ENCODE measurements at places on chromosomes 4 and X. TPM values are rescaled to one million over a fixed set of nuclear protein-coding genes. Genes with fewer than 3 reads are reported as not detected.

DNA sequence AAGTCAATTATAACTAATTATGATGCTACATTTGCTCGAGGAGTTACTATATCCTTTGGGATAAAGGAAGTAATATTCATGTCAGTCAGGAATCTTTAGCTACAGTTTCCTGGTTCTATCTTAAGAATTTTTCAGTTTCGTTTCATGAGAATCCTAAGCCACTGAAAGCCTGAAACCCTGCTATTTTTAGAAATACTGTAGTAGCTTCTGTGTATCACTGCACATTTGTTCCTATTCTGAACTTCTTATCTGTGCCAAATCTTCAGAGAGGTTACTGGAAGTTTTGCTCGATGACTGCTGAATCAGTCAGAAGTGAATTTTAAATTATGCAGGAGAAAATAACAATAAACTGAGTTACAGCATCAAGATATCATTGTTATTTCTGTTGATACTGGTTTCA lies 249.2 kb downstream of the TENM3 start:
- no peaks in the 10 kb centered on the region for H3K4me1 ChIP-seq
- H3K27me3 ChIP-seq, result no peaks in the 10 kb centered on the region
- H3K4me3 ChIP-seq, result no peak overlapping the region
- H3K36me3 ChIP-seq, result no peaks in the 10 kb centered on the region
- DNase-seq, result no peak

DNA sequence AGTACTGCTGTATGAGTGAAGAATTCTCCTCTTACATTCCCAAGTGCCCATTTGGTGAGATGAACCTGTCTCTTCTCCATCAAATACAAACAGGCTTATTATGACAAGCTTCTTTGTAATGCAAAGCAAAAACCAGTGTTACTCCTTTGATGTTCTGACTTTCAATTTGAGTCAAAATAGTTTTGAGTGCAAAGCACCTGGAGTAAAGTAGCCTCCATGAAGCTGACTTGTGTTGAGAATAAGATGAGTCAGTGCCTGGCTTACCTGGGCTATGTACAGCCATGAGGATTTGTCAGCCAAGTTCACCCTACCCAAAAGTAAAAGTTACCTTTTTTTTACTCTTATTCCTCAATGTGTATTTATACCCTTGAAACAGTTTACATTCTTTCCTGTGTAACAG lies 132.5 kb upstream of the FMR1 start:
- DNase-seq, result no peak
- no peaks in the 10 kb centered on the region for H3K4me1 ChIP-seq
- H3K4me3 ChIP-seq, result no peak overlapping the region
- H3K36me3 ChIP-seq, result no peaks in the 10 kb centered on the region
- no peak overlapping the region for H3K27ac ChIP-seq

GRCh38 chr4:137794764-137795254 lies 262.5 kb upstream of the PCDH18 start:
- no peaks in the 10 kb centered on the region for H3K27me3 ChIP-seq
- H3K4me3 ChIP-seq, result no peak overlapping the region
- no peak for DNase-seq
- H3K36me3 ChIP-seq, result no peaks in the 10 kb centered on the region

GRCh38 chrX:154017766-154018517 lies 1.8 kb downstream of the IRAK1 start:
- no peaks in the 10 kb centered on the region for H3K36me3 ChIP-seq
- no peak overlapping the region for H3K27ac ChIP-seq
- H3K4me3 ChIP-seq, result peak overlapping the region; percentile 61
- no peak for DNase-seq

- H3K27ac ChIP-seq, result no peak overlapping the region
- no peaks in the 10 kb centered on the region for H3K27me3 ChIP-seq
- DNase-seq, result no peak
- H3K36me3 ChIP-seq, result no peaks in the 10 kb centered on the region
Measured at GRCh38 chrX:98924511-98924910, 1485.6 kb downstream of the PCDH19 start.

GRCh38 chrX:147739196-147739595 lies 172.5 kb upstream of the FMR1 start:
- H3K27ac ChIP-seq, result no peak overlapping the region
- no peak overlapping the region for H3K4me3 ChIP-seq
- H3K27me3 ChIP-seq, result no peaks in the 10 kb centered on the region
- no peaks in the 10 kb centered on the region for H3K4me1 ChIP-seq
- H3K36me3 ChIP-seq, result no peaks in the 10 kb centered on the region

GRCh38 chr4:82901183-82901718 lies 716 bp downstream of the THAP9 start:
- H3K4me3 ChIP-seq, result peak overlapping the region; percentile 64
- no peak for DNase-seq
- H3K27ac ChIP-seq, result peak overlapping the region; percentile 100

DNA sequence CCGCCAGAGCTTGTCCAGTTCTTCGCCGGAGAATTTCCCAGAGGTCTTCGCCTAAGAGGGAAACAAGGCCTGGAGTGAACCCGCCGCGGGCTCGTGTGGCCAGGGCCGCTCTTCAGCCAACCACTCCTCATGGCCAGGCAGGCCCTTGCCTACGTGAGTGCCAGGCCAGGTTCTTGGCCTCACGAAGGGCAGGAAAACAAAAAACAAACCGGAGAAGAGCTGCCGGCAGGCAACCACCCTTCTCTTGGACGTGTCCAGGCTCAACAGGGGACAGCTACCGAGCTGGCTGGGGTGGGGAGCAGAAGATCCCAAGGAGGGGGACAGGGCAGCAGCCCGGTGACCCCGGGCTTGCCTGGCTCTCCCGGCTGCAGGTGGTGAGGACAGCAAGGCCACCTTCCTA lies 13.3 kb downstream of the LRPAP1 start:
- no peaks in the 10 kb centered on the region for H3K36me3 ChIP-seq
- H3K27me3 ChIP-seq, result no peaks in the 10 kb centered on the region
- H3K27ac ChIP-seq, result no peak overlapping the region
- no peak for DNase-seq
- no peaks in the 10 kb centered on the region for H3K4me1 ChIP-seq

DNA sequence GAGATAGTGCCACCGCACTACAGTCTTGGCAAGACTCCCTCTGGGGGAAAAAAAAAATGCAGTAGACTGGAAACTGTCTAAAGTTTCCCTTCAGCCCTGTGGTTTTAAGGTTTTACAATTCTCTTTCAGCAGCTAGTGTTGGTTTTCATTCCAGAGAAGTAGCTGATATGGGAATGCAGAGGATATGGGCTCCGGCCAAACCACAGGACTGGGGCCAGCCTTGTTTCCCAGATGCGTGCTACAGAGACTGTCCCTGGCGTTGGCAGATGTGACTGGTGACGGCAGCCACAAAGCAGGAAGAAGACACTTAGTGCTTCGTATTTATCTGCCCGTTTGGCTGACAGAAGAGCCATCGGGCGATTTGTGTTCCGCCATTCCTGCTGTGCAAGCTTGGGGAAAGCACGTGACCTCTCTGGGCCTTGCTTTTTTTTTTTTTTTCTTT lies 43.2 kb downstream of the ZBTB49 start:
- no peaks in the 10 kb centered on the region for H3K27me3 ChIP-seq
- H3K4me1 ChIP-seq, result no peaks in the 10 kb centered on the region
- H3K36me3 ChIP-seq, result no peaks in the 10 kb centered on the region

DNA sequence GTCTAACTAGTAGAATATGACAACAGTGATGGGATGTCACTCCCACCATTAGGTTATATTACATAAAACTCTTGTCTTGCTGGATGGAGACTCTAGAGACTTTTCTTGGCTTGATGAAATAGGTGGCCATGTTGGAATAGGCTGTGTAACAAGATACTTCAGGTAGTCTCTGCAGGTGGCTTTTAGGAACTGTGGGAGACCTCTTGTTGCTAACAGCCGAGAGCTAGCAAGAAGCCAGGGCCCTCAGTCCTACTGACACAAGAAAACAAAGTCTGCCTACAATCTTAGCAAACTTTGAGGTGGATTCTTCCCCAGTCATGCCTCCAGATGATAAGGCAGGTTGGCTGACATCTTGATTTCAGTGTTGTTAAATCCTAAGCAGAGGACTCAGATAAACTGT lies 72.5 kb downstream of the GNL3L start:
- H3K4me1 ChIP-seq, result no peaks in the 10 kb centered on the region
- no peaks in the 10 kb centered on the region for H3K36me3 ChIP-seq
- no peaks in the 10 kb centered on the region for H3K27me3 ChIP-seq

- no peak overlapping the region for H3K4me3 ChIP-seq
- no peak overlapping the region for H3K27ac ChIP-seq
- no peak for DNase-seq
- no peaks in the 10 kb centered on the region for H3K27me3 ChIP-seq
- peaks cover 6% of the 10 kb centered on the region for H3K4me1 ChIP-seq
- H3K36me3 ChIP-seq, result peaks cover 31% of the 10 kb centered on the region
Measured at GRCh38 chr4:77010841-77011354, 61.3 kb downstream of the SEPTIN11 start.

- no peaks in the 10 kb centered on the region for H3K4me1 ChIP-seq
- no peaks in the 10 kb centered on the region for H3K27me3 ChIP-seq
- H3K27ac ChIP-seq, result no peak overlapping the region
- no peak for DNase-seq
- H3K4me3 ChIP-seq, result no peak overlapping the region
Measured at GRCh38 chr4:137627739-137628460, 95.6 kb upstream of the PCDH18 start.

DNA sequence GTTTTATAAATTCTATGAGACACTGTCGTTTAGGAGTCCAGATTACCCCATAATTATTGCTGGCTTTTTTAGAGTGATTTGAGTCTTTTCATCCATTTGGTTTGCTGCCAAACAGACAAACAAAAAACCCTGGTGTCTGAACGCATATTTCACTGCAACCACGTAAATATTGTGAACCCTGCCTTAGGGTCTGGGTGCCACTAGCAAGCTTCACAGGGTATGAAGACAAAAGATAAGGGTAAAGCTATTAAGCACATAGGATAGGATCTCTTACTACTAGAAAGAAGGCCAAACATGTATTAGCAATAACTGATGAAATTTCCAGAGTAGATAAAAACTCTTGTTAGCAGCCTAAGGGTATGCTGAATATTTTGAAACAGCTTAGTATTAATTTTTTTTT lies 143.3 kb downstream of the BANK1 start:
- no peaks in the 10 kb centered on the region for H3K4me1 ChIP-seq
- H3K4me3 ChIP-seq, result no peak overlapping the region
- H3K27ac ChIP-seq, result no peak overlapping the region
- no peaks in the 10 kb centered on the region for H3K27me3 ChIP-seq
- no peaks in the 10 kb centered on the region for H3K36me3 ChIP-seq
- DNase-seq, result no peak

DNA sequence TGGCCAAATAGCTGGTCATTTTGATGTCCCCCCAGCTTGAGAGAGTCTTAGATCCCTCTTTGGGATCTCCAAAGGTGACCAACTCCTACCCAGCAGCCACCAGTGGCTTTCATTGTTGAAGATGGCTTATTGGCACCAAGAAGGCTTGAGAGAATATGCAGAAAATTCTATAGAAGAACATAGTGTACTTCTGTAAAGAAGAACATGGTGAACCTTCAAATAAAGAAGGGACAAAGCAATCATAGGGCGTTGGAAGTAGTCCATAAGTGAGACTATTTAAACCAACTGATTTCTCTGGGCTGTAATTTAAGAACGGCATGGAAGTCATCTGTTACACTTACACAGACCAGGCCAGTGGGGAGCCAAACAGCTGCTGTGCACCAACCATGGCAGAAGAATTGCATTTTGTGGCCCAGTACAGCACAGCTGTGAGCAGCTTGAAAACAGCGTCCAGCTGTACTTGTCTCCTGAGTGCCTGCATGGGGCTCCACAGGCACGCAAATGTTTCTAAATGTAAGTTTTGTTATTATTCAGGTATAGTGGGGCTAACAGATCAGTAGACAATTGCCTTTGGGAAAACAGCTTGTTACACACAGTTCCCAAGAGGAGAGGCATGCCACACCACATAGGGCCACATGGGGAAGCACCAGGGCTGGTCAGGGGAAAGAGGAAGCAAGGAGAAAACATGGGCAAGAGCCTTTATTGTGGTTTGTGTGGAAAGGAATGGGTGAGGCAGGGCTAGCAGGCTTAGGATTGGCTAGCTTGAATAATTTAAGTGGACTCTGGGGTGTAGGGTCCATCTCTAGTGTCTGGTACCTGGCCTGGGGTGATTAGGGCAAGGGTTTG lies 125.0 kb downstream of the ARHGAP6 start:
- DNase-seq, result no peak
- H3K36me3 ChIP-seq, result no peaks in the 10 kb centered on the region
- no peak overlapping the region for H3K4me3 ChIP-seq
- H3K27me3 ChIP-seq, result no peaks in the 10 kb centered on the region

DNA sequence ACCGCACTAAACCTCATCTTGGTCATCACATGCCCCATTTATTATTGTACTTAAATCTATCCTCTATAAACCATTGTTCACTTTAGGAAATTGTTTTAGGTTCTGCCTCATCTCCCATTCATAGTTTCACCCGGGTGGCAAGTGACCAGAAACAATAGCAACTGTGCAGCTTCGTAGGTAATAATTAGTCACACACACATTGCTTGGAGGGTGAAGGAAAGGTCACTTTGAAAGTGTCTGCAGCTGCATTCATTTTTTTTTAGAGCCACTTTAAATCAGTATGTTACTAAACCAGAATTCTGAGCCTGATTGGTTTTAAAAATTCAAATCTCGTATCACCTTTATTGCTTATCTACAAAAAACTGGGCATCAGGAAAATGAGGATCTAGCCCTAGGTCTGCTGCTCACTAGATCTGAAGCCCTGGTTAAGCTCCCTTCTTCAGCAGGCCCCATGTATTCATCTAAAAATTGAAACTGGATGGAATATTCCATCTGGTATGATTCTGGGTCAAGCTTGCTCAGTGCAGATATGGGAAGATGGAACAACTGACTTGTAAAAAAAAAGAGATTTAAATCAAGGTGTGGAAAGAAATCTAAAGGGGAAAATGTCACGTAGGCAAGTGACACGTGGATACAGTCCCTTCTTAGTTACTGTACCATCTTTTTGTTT lies 62.4 kb downstream of the LIMCH1 start:
- no peaks in the 10 kb centered on the region for H3K4me1 ChIP-seq
- no peak overlapping the region for H3K4me3 ChIP-seq
- no peak for DNase-seq
- H3K27ac ChIP-seq, result no peak overlapping the region
- no peaks in the 10 kb centered on the region for H3K27me3 ChIP-seq
- no peaks in the 10 kb centered on the region for H3K36me3 ChIP-seq

- H3K4me3 ChIP-seq, result no peak overlapping the region
- no peaks in the 10 kb centered on the region for H3K4me1 ChIP-seq
- no peak overlapping the region for H3K27ac ChIP-seq
- no peak for DNase-seq
Measured at GRCh38 chrX:70508296-70508911, 63.8 kb downstream of the DLG3 start.

- no peaks in the 10 kb centered on the region for H3K36me3 ChIP-seq
- H3K27ac ChIP-seq, result no peak overlapping the region
- DNase-seq, result no peak
- no peaks in the 10 kb centered on the region for H3K27me3 ChIP-seq
- H3K4me3 ChIP-seq, result no peak overlapping the region
Measured at GRCh38 chr4:19386786-19387185, 864.9 kb upstream of the SLIT2 start.

GRCh38 chr4:5708449-5709206 lies at the start of gene EVC2:
TSS of gene EVC2 (minus strand) at chr4:5708559. CDS start at chr4:5708513, 46 bp downstream.
- no peaks in the 10 kb centered on the region for H3K27me3 ChIP-seq
- DNase-seq, result peak; percentile 55
- H3K36me3 ChIP-seq, result no peaks in the 10 kb centered on the region
- H3K4me1 ChIP-seq, result no peaks in the 10 kb centered on the region
- H3K4me3 ChIP-seq, result peak within 1 kb of the TSS; percentile 53

The HSFX3 gene
- total RNA-seq, result not detected

The HSD17B13 gene
- not detected for total RNA-seq

The EGF gene
- total RNA-seq, result 14.1 TPM

The PHEX gene
- 20.7 TPM for total RNA-seq

The XG gene
- total RNA-seq, result not detected

The TMPRSS11F gene
- total RNA-seq, result not detected

The SCML1 gene
- total RNA-seq, result 20.6 TPM

The IL3RA gene
- 1.6 TPM for total RNA-seq

The POF1B gene
- total RNA-seq, result 59.4 TPM

The AFF2 gene
- total RNA-seq, result 0.18 TPM

The ADGRG2 gene
- total RNA-seq, result 1.5 TPM

All from Peyer's patch (tissue), 4 donors.